ENCODE measurements at places on chromosomes 12 and 14.
A peak's percentile ranks its signal among the peaks of the same experiment; 100 is the strongest.

GRCh38 chr12:53483225-53483978, 15.9 kb downstream of the MAP3K12 start:
- peak; percentile 82 for DNase-seq

GRCh38 chr12:107429006-107429705, 256.4 kb upstream of the PWP1 start:
- no peak for DNase-seq

DNA sequence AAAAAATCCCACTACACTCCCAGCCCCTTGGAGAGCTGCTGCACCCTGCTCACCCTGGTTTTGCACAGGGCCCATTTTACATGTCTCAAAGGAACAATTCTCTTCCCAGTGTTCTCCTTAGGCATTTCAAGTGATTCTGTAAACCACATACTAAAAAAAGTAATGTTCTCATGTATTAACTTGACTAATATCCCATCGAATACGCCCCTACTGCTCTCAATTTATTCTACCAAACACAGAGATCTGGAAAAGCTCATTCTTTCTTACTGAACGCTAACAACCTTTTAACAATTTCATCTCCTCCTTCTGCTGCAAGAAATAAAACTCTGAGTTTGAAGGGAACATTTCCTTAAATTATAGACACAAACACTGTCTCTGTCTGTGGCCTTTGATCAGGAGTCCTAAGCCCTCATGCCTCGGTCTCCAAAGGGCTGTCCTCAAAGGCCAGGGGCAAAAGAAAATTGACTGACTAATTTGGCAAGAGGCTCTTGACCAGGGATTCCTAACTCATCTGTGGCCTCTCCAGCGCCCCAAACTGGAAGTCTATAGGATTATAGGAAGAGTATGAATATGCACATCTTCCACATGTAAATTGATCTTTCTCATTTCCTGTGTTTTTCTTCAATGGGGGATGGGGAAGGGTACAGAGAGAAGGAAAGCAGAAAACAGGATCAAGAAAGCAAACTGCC, 17.1 kb upstream of the TSPAN11 start:
- DNase-seq, result no peak

DNA sequence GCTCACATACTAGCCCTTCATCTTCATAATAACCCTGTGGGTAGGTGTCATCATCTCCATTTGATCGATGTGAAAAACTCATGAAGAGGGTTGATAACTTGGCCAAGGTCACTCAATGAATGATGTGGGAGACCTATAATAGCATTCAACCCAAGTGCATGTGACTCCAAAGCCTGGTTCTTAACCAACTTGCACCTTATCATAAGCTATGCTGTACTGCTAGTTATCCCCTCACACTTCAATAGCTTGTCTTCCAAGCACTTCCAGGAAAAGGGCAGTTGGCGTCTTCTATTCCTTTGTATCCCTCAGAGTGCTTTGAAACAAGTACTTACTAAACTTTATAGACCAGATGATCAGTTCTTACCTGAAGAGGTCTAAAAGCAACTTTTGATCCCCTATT, 15.2 kb downstream of the VIPAS39 start:
- DNase-seq, result no peak

GRCh38 chr12:107584563-107584962, 101.0 kb upstream of the PWP1 start:
- no peak for DNase-seq

DNA sequence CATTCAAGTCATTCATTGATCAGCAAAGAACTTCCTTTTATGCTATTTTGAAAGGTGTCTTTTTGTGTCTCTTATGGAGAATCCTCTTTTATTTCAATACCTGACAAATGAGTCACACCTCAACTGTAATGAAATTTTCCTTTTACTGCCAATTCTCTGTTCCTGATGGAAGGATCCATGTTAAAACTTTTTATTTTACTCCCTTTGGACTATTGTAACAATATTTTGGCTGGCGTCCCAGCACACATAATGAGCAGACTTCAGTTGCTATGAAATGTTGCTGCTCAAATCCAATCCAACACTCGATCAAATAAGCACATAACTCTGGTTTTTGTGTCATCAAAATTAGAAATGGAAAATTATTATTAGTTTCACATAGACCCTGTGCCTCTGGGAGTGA, 21.9 kb upstream of the SLC15A5 start:
- no peak for DNase-seq

GRCh38 chr12:76018672-76019071, 12.9 kb downstream of the PHLDA1 start:
- DNase-seq, result no peak

DNA sequence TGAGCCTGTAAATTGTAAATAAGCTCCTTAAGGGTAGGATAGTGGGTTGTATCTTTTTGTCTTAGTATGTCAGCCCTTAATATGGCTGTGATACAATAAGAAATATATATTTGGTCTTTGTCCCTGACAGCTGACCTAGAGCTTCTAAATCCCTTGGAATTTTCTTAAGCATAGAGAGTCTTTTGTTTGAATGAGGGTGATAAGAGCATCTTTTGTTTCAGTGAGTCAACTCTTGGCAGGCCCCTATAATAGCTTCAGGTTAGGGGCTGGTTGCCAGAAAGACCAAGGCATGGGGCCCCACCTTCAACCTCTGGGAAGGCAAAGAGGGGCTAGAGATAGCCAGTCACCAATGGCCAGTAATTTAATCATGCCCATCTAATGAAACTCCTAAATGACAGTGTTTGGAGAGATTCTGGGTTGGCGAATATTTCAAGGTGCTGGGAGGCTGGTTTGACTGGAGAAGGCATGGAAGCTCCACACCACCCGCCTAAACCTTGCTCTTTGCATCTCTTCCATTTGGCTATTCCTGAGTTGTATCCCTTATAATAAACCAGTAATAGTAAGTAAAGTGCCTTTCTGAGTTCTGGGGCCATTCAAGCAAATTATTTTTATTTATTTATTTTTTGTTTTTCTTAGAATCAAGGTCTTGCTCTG, 10.5 kb downstream of the PALS1 start:
- no peak for DNase-seq

- no peak for DNase-seq
Observed at GRCh38 chr12:19689801-19690472, 250.6 kb downstream of the AEBP2 start.

GRCh38 chr14:101730626-101731186, 30.8 kb upstream of the PPP2R5C start:
- DNase-seq, result no peak

DNA sequence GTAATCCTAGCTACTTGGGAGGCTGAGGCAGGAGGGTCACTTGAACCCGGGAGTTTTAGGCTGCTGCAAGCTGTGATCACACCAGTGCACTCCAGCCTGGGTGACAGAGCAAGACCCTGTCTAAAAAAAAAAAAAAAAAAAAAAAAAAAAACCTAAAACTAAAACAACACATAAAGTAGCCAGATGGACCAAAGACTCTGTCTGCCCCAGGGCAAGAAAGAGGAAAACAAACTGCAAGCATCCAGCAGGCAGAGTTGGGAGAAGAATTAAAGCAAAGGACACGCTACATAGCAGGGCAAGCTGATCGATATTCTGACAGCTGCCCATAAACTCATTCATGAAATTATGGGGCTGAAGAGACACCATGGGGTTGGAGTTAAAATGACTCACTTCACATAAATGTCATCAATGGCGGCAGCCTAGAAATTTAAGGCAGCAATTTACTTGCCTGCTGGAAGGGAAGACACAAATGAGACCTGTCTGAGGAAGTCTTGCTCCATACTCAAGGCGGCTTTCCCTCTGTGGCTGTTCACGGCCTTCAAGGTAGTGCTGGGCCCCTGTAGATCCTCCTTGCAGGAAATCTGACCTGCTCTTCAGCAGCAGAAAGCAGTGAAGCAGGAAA, 259.1 kb upstream of the FKBP4 start:
- no peak for DNase-seq

- peak; percentile 81 for DNase-seq
Observed at GRCh38 chr14:54776361-54777001, 126.1 kb downstream of the GCH1 start.

GRCh38 chr14:33780035-33780434, 170.8 kb downstream of the EGLN3 start:
- no peak for DNase-seq

DNA sequence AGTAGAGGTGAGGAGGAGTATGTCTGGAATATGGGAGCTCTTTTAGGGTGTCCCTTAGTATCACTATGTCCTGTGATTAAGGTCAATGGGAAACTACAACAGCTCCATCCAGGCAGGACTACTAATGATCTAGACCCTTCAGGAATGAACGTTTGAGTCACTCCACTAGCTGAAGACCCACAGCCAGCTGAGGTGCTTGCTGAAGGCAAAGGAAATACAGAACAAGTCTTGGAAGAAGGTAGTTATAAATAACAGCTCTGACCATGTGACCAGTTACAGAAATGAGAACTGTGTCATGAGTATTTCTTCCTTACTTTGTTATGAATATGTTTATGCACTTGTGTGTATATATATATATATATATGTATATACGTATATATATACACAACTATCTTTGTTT, 40.5 kb upstream of the USP44 start:
- DNase-seq, result no peak

- no peak for DNase-seq
Observed at GRCh38 chr12:47820631-47821345, 1.1 kb upstream of the HDAC7 start.

- DNase-seq, result no peak
Observed at GRCh38 chr14:85527445-85528035, 2.4 kb upstream of the FLRT2 start.

DNA sequence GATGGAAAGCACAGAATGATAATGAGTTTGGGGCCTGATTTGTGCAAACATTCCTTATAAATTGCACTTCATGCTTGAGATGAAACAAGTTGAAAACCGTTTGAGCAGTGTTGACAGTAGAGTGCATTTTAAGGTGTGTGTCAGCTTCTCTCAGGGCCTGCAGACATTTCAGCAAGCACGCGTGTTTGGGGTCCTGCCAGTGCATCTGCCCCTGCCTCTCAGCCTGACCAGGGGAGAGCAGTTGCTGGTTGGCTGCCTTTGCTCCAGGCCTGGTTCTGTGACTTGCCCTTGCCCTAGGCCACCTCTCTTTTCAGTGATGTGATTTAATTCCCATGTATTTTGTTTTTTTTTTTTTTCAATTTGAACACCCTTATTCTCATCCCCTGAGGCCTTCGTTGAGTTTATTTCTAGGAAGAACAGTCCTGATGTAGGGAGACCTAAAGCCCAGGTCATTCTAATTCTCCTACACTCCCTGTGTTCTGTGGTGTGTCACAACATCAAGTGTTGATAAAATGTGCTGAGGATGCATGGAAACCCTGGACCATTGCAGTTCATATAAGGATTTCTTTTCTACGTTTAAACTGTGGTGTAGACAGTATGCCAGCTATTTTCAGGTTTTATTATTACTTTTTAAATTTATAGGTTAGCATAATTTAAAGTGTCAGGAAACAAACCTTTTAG, 40.1 kb upstream of the AMN start:
- peak; percentile 51 for DNase-seq

DNA sequence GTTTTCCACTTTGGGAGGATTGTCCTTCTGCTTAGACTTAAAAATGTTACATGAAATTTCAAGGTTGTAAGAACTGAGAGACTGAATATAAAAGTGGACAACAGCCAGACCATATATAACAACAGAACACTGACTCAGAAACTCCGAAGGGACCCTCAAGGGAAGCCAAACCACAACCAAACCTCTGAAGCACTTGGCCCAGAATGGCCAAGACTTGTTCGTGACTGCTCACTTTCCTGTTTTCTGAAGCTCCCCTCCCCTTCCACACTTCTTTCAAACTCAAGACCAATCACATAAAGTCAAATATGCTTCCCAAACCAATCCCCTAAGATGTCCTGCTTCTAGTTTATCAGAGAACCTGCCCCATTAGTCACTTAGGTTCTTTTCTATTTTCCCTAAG, 13.7 kb downstream of the OR6J1 start:
- DNase-seq, result no peak

DNA sequence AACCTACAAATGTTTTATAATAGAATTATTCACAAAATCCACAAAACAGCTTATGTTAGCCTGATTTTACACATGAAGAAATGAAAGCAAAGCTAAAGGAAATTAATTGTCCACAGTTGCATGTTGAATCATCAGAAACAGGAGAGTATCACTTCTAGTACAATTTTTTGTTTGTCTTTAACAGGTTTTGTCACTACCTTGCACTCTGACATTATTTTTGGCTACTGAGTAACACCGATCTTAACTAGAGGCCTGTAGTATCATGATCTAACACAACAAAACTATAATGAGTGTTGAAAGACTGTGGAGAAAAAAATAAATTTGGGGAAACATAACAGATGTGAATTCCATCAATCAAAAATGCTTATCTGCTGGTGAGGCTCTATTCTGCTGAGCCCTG, 60.1 kb downstream of the TAOK3 start:
- no peak for DNase-seq

DNA sequence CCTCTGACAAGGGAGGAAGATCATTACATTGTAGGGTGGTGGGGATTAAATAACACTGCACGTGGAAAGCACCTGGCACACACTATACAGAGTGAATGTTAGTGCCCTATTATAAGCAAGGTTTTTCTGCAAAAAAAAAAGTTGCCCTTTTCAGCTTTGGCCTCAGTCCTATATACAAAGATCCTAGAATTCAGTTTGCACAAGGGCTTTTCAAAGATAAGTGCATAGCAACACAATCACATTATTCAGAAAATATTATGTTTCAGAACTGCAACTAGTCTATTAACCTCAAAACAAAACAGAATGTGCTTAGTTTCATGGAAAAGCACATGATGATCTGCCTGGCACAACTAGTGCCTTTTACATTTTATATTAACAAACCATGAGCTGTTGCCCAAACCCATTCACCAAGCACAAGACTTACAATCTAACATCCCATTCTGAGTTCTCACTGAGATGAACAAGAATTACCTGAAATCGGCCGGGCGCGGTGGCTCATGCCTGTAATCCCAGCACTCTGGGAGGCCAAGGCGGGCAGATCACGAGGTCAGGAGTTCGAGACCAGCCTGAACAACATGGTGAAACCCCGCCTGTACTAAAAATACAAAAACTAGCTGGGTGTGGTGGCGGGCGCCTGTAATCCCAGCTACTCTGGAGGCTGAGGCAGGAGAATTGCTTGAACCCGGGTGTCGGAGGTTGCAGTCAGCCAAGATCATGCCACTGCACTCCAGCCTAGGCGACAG, 1.8 kb downstream of the TM7SF3 start:
- DNase-seq, result no peak

DNA sequence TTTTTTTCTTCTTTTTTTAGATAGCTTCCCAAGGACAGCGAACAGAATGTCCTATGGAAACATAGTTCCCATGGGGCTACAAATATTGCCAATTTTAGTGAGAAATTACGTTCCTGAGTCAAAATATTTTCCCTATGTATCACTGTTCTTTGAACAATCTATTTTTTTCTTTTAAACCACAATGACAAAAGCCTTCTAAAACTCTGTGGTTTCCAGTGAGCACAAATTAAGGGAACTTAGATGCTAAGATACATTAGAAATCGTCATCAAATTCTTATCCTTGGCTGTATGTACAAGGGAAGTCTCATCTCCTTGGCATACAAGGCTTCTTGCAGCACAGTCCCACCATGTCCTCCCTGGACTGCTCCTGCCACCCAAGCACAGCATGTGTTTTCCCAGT, 17.9 kb downstream of the CPM start:
- DNase-seq, result no peak
